ENCODE measurements at places on chromosomes 11 and 22. TPM values are rescaled to one million over a fixed set of nuclear protein-coding genes. Genes with fewer than 3 reads are reported as not detected.

Gene OR51E1
- not detected for total RNA-seq

Gene SCGB1D2
- total RNA-seq: not detected

GRCh38 chr22:30308518-30309230 lies 18.1 kb downstream of the TBC1D10A start:
- no peak for DNase-seq
- no peaks in the 10 kb centered on the region for H3K36me3 ChIP-seq
- no peaks in the 10 kb centered on the region for H3K27me3 ChIP-seq

DNA sequence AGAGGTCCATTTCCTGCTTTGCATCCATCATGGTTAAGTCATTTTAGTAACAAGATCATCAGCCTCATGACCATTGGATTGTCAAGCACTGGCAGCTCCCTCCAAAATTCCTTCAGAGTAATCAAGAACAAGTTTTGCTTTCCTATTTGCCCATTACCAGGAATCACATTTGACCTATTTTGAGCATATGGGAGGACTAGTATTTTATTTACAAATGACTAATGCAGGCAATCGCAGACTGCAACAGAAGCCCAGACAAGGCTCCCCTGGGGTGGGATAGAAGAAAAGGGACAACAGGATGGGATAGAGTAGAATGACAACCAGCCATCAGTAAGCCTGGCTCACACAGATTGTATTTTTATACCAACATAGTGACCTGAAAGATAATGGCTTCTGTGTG lies 9.1 kb downstream of the MMP10 start:
- H3K4me3 ChIP-seq: no peak overlapping the region
- H3K27ac ChIP-seq: no peak overlapping the region
- H3K4me1 ChIP-seq: no peaks in the 10 kb centered on the region
- H3K27me3 ChIP-seq: no peaks in the 10 kb centered on the region
- no peaks in the 10 kb centered on the region for H3K36me3 ChIP-seq

DNA sequence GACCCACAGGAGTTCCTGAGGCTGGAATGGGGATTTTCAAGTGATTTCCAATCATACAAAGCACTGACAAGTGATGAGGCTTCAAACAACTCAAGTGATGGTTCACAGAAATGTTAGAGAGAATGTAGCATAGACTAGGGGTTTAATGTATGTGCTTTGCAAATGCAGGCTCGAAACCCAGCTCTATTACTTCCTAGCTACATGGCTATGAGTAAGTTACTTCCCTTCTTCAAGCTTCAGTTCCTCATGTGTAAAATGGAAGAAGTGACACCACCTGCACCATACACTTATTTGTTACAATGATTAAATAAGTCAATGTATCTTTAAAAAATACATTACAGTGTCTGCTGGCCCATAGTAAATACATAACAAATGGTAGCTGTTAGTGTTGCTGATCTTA lies 139.8 kb downstream of the CCDC81 start:
- no peak overlapping the region for H3K27ac ChIP-seq
- H3K4me1 ChIP-seq: peaks cover 12% of the 10 kb centered on the region
- H3K36me3 ChIP-seq: no peaks in the 10 kb centered on the region
- no peaks in the 10 kb centered on the region for H3K27me3 ChIP-seq

GRCh38 chr11:21475276-21475675 lies 717.6 kb upstream of the ANO5 start:
- no peaks in the 10 kb centered on the region for H3K36me3 ChIP-seq
- no peak overlapping the region for H3K4me3 ChIP-seq
- DNase-seq: no peak

- no peaks in the 10 kb centered on the region for H3K36me3 ChIP-seq
- H3K4me3 ChIP-seq: no peak overlapping the region
- DNase-seq: no peak
These were observed 3.0 kb downstream of the LRFN4 start for GRCh38 chr11:66859686-66860448.

DNA sequence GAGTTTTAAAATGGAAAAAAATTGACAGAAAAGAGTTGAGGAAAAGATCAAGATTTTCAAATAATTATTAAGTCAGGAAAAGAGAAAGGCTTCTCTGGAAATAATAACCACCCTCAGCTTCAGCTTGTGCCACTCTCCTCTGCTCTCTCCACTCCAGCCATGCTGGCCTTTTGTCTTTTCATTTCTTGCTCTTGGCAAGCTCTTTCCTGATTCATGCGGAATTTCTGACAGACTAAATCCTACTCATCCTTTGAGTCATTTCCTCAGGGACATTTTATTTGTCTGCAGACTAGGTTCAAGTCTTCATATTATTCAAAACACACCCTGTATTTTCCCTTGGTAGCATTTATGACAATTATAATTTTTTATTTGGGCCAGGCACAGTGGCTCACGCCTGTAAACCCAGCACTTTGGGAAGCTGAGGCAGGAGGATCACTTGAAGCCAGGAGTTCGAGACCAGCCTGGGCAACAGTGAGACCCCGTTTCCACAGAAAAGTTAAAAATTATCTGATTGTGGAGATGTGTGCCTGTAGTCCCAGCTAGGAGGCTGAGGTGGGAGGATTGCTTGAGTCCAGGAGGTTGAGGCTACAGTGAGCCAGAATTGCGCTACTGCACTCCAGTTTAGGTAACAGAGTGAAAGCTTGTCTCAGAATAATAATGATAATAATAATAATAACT lies 7.8 kb upstream of the P4HA3 start:
- H3K4me1 ChIP-seq: peaks cover 40% of the 10 kb centered on the region
- H3K27ac ChIP-seq: no peak overlapping the region
- no peak for DNase-seq
- H3K4me3 ChIP-seq: no peak overlapping the region
- no peaks in the 10 kb centered on the region for H3K36me3 ChIP-seq

DNA sequence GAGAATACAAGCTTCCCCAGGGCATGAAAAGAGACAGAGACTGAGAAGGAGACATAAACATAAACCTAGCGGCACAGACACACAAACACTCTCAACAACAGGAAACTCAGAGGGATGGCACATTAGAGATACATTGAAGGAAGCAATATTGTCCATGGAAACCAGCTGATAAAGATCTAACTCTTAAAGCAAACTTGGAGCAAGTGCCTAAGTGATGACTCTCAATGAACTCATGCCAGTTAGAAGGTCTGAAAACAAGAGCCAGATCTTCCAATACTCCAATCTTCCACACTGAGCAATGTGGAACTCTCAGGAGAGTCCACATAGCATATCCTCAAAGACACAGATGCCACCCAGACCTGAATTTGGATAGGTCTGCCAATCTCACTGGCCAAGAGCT lies 168.8 kb upstream of the ISX start:
- H3K4me3 ChIP-seq: no peak overlapping the region
- H3K27me3 ChIP-seq: no peaks in the 10 kb centered on the region
- no peak overlapping the region for H3K27ac ChIP-seq
- no peaks in the 10 kb centered on the region for H3K4me1 ChIP-seq

DNA sequence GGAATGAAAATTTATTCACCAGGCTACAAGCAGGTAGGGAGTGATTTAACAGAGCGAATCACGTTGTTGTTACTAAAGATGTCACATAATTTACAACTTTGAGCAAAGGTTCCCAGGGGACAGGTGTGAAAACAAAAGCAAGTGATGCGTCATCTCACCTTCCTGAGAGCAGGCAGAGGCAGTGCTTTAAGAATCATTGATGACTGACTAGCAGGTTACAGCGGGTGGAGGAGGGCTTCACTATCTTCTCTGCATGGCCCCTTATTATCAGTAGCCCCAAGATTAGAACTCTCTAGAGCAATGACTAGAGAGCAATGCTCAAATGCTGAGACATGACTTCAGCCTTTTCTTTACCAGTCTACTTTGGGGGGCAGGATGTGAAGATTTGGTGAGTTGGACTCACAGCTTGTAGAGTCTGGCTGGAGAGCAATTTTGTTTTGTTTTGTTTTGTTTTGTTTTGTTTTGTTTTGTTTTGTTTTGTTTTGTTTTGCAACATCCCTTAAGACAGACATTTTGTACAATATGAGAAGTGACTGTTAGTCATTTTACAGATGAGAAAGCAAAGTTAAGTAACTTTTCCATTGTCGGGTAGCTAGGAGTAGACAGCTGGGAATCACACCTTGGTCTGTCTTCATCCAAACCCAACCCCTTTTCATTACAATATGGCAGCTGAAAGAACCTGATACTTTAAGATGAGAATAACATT lies 84.8 kb downstream of the SLC1A2 start:
- H3K4me1 ChIP-seq: peaks cover 4% of the 10 kb centered on the region
- no peaks in the 10 kb centered on the region for H3K27me3 ChIP-seq

Gene MPZL2
- total RNA-seq: 18.3 TPM

- no peak overlapping the region for H3K27ac ChIP-seq
- no peaks in the 10 kb centered on the region for H3K36me3 ChIP-seq
- no peak overlapping the region for H3K4me3 ChIP-seq
- peaks cover 7% of the 10 kb centered on the region for H3K4me1 ChIP-seq
These were observed 3.2 kb upstream of the MTMR3 start for GRCh38 chr22:29879753-29880152.

Gene SLC7A4
- 1.2 TPM for total RNA-seq

- no peaks in the 10 kb centered on the region for H3K27me3 ChIP-seq
- H3K27ac ChIP-seq: no peak overlapping the region
- no peak for DNase-seq
- H3K36me3 ChIP-seq: no peaks in the 10 kb centered on the region
These were observed 312.4 kb upstream of the PITPNB start for GRCh38 chr22:28231441-28231840.

Gene SAAL1
- 18.6 TPM for total RNA-seq

DNA sequence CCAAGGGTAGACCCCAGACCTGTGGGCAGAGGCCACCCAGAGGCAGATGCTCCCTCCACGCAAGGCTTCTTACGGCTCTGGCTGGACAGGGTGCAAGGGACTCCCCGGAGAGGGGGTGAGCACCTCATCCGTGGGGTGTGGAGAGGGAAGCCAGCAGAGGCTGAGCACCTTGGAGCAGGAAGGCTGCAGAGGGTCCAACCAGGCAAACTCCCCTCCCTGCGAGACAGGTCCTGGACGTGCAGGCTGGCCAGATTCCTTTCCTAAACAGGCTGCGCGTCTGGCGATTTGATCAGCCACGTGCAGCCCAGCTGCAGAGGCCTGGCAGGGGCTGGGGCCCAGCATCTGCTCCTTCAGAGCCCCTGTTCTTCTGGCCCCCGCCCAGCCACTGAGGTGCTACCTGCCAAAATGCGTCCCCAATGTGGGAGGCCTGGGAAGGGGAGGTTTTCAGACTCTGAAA lies 49.3 kb downstream of the WNT11 start:
- H3K27ac ChIP-seq: no peak overlapping the region
- H3K4me3 ChIP-seq: no peak overlapping the region
- H3K27me3 ChIP-seq: no peaks in the 10 kb centered on the region
- DNase-seq: no peak
- peaks cover 7% of the 10 kb centered on the region for H3K4me1 ChIP-seq

DNA sequence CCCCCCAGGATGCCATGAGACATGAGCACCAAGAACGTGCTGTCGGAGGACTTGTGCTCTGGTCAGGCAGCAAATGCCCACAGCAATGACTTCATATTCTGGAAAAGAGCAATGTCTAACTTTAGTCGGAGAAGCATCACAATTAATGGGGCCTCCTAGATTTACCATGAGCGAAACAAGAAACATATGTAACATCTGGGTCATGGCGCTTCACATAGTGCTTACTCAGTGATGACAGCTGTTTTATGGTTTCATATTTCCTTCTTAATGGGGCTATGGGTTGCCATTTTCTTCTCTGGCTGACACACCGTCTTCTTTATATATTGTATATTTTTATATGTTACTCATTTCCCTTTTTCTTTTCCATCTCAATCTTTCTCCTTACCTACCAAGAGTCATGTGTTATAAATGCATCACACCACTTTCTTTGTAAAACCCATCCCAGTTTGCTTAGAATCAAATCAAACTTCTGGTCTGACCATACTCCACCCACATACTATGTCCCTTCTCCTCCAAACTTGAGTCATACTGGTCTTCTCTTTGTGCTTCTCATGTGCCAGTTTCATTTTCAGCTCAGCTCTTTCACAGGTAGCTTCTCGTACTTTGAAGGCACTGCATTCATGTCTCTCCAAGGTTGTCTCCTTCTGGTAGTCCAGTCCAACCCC lies 9.4 kb upstream of the CASP12 start:
- H3K4me3 ChIP-seq: no peak overlapping the region
- DNase-seq: no peak
- H3K27me3 ChIP-seq: no peaks in the 10 kb centered on the region
- no peak overlapping the region for H3K27ac ChIP-seq

Gene TRIM49
- total RNA-seq: not detected

DNA sequence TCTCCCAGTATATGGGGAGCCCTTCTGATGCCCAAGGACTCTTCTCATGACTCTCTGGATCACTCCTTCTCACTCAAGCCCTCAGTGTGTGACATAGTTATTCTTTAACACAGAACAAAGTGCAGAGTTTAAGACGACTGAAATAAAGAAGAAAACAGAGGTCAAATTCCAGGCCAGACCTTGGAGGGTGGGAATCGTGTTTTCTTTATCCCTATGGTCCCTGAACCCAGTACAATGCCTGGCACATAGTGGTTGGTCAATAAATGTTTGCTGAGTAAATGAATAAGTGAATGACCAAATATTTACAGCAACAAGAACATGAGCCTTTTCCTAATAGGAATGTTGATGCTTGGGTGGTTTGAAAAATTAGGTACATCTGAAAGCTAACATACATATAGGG lies 28.8 kb downstream of the VSTM5 start:
- no peaks in the 10 kb centered on the region for H3K36me3 ChIP-seq
- H3K4me1 ChIP-seq: no peaks in the 10 kb centered on the region
- no peak for DNase-seq

Gene CD248
- total RNA-seq: 32.4 TPM

- no peak for DNase-seq
- peaks cover 15% of the 10 kb centered on the region for H3K4me1 ChIP-seq
- no peaks in the 10 kb centered on the region for H3K36me3 ChIP-seq
- H3K4me3 ChIP-seq: no peak overlapping the region
- H3K27me3 ChIP-seq: no peaks in the 10 kb centered on the region
These were observed 18.0 kb downstream of the PTDSS2 start for GRCh38 chr11:468036-468435.

GRCh38 chr11:130606781-130607511 lies 158.5 kb downstream of the ADAMTS15 start:
- no peaks in the 10 kb centered on the region for H3K27me3 ChIP-seq
- H3K36me3 ChIP-seq: no peaks in the 10 kb centered on the region
- H3K27ac ChIP-seq: peak overlapping the region; percentile 11
- H3K4me1 ChIP-seq: peaks cover 20% of the 10 kb centered on the region

GRCh38 chr11:120579611-120580031 lies 68.1 kb downstream of the GRIK4 start:
- H3K4me3 ChIP-seq: no peak overlapping the region
- H3K36me3 ChIP-seq: no peaks in the 10 kb centered on the region
- DNase-seq: no peak
- no peaks in the 10 kb centered on the region for H3K4me1 ChIP-seq
- H3K27ac ChIP-seq: no peak overlapping the region

- no peak overlapping the region for H3K27ac ChIP-seq
- H3K4me3 ChIP-seq: no peak overlapping the region
- H3K27me3 ChIP-seq: no peaks in the 10 kb centered on the region
- DNase-seq: no peak
- H3K36me3 ChIP-seq: no peaks in the 10 kb centered on the region
These were observed 71.6 kb upstream of the SHANK2 start for GRCh38 chr11:71323876-71324526.
